Lower lobe of right lung (tissue), 2 donors: ENCODE measurements at places on chromosomes 13 and 19. TPM values are rescaled to one million over a fixed set of nuclear protein-coding genes. Genes with fewer than 3 reads are reported as not detected.

PGLYRP2 gene
- total RNA-seq = not detected

ZNF222 gene
- 3.1 TPM for total RNA-seq

RFPL4A gene
- total RNA-seq = not detected

PRRG2 gene
- total RNA-seq = 7.6 TPM

DNA sequence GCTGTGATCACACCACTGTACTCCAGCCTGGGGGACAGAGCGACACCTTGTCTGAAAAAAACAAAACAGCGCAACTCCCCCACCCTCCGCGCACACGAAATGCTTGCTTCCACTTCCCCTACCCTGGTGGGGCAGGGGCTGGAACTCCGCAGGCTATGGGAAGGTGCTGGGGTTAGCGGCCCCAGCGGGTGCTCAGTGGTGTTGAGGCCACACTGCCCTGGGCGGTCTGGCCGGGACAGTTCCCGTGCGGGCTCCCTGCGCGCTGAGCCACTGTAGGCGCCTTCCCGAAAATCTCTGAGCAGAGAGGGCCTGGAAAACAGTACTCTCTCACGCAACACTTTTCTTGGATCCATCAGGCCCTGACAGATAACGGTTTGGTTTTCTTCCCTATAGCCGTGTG, 1.1 kb upstream of the WTIP start:
- peaks cover 11% of the 10 kb centered on the region for H3K27me3 ChIP-seq
- no peak overlapping the region for H3K4me3 ChIP-seq
- peak overlapping the region; percentile 86 for H3K27ac ChIP-seq
- no peak for DNase-seq

METTL21C gene
- total RNA-seq = not detected

LIM2 gene
- total RNA-seq = not detected

DCT gene
- 0.18 TPM for total RNA-seq

GRCh38 chr13:50529154-50529882, 314.2 kb downstream of the DLEU7 start:
- peak overlapping the region; percentile 1 for H3K4me3 ChIP-seq
- H3K27ac ChIP-seq = peak overlapping the region; percentile 27
- peak; percentile 88 for DNase-seq
- no peaks in the 10 kb centered on the region for H3K36me3 ChIP-seq
- H3K27me3 ChIP-seq = no peaks in the 10 kb centered on the region

FLT1 gene
- total RNA-seq = 41.9 TPM

SPATA13 gene
- 44.2 TPM for total RNA-seq

DNA sequence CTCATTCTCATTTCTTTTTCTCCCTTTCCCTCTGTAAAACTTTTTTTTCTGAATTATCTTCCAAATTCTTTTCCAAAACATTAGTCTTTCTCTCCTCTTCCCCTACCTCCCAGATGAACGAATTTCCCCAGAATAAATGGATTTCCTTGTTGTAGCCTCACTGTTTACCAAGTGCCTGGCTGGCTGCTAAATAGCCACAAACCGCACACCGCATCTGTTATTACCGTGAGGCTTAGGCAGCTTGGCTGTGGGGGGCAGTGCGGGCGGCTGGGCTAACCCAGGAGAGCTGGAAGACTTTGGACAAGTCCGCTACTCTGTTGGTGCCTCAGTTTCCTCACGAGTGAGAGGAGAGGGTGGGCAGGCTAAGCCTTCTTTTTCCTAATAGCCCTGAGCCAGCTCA, 10.7 kb downstream of the IL17D start:
- H3K36me3 ChIP-seq = no peaks in the 10 kb centered on the region
- H3K4me1 ChIP-seq = peaks cover 4% of the 10 kb centered on the region
- H3K4me3 ChIP-seq = no peak overlapping the region
- no peak for DNase-seq
- H3K27ac ChIP-seq = no peak overlapping the region

DNA sequence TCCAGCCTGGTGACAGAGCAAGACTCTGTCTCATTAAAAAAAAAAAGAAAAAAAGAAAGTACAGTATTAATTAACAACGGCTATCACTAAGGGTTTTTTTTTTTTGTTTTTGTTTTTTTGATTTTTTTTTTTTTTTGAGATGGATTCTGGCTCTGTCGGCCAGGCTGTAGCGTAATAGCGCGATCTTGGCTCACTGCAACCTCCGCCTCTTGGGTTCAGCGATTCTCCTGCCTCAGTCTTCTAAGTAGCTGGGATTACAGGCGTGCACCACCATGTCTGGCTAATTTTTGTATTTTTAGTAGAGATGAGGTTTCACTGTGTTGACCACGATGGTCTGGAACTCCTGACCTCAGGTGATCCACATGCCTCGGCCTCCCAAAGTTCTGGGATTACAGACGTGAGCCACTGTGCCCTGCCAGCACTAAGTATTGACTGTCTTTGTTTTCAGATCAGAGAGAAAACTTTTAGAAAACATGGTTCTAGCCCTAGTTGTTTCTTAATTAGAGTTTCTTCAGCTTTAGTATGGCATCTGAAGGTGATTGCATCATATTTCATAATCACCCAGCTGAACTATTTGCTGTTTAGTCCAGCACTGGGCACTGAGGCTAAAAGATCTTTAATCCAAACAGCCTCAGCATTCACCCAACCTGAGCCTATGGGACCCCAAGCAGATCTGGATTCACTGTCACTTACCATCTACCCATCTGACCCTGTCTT, 2.7 kb upstream of the GATAD2A start:
- H3K27me3 ChIP-seq = no peaks in the 10 kb centered on the region
- H3K27ac ChIP-seq = peak overlapping the region; percentile 56
- H3K36me3 ChIP-seq = no peaks in the 10 kb centered on the region

LIG4 gene
- total RNA-seq = 10.4 TPM

DNA sequence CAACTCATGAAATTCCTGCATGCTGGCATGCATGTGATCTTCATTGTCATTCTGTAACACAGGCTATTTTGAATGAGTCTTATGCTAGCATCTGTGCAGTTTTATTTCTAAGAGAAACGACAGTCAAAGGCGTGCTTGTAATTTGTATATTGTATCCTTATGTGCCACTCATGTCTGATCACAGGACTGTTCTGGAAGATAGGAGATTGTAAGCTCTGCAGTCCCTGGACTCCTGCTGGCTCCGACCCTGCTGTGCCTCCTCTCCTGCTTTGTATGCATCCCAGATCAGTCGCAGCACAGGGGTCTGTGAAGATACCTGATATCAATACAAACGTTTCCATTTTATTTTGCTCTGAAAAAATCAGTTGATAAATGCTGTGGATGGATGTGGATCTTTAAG, 653.1 kb downstream of the LIG4 start:
- H3K4me1 ChIP-seq = no peaks in the 10 kb centered on the region
- H3K27me3 ChIP-seq = no peaks in the 10 kb centered on the region
- DNase-seq = no peak
- no peak overlapping the region for H3K27ac ChIP-seq

KANK3 gene
- 49.0 TPM for total RNA-seq

ODAD3 gene
- 4.3 TPM for total RNA-seq

- no peaks in the 10 kb centered on the region for H3K4me1 ChIP-seq
- H3K36me3 ChIP-seq = no peaks in the 10 kb centered on the region
- H3K27ac ChIP-seq = no peak overlapping the region
Observed at GRCh38 chr13:102688306-102688973, 6.4 kb downstream of the METTL21C start.

CGB2 gene
- total RNA-seq = not detected

DNA sequence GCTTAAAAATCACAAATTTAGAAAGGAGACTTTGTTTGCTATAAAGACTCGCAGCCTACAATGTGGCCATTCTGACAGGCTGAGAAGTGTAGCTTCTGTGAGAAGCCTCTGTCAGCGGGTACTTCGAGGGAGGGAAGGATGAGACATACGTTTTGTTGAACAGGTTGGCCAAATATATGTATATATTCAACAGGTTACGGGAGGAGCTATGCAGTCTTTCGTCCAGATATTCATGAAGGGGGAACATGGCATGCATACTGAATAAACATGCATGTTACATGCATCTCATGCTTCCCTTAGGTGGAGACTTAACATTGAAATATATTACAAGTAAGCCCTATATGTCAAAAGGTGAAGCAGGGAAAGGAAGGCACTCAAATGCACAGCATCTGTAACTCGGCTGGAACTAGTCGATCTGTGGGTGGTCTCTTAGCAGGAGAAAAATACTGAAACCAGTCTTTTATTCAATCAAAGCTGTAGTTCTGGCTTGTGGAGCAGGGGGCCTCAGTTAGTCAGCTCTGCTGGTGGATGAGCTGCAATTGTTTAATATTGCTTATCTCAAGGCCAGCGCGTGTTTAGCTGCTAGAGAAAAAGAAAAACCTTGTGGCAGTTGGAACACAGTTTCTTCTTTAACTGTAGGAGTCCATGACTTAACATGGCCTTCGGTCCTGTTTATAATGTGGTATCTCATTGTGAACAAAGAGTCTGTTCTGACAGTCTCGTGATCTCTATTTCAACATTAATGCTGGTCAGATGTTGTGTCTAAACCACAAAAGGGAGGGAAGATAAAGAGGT, 94.3 kb downstream of the FAM216B start:
- no peak overlapping the region for H3K4me3 ChIP-seq
- H3K4me1 ChIP-seq = peaks cover 6% of the 10 kb centered on the region
- DNase-seq = no peak
- no peaks in the 10 kb centered on the region for H3K27me3 ChIP-seq
- no peaks in the 10 kb centered on the region for H3K36me3 ChIP-seq

GRCh38 chr19:28065026-28065425, 1147.9 kb downstream of the UQCRFS1 start:
- no peak overlapping the region for H3K4me3 ChIP-seq
- no peaks in the 10 kb centered on the region for H3K27me3 ChIP-seq
- H3K36me3 ChIP-seq = no peaks in the 10 kb centered on the region
- no peak for DNase-seq
- H3K27ac ChIP-seq = no peak overlapping the region

GJB2 gene
- 0.77 TPM for total RNA-seq

GRCh38 chr19:6070720-6071485, 39.4 kb downstream of the RFX2 start:
- no peaks in the 10 kb centered on the region for H3K36me3 ChIP-seq
- DNase-seq = no peak
- peak overlapping the region; percentile 61 for H3K27ac ChIP-seq

APOE gene
- total RNA-seq = 447 TPM

GRCh38 chr13:102726430-102726829, 31.6 kb upstream of the METTL21C start:
- no peak overlapping the region for H3K4me3 ChIP-seq
- DNase-seq = no peak
- H3K27ac ChIP-seq = no peak overlapping the region
- peaks cover 9% of the 10 kb centered on the region for H3K4me1 ChIP-seq

FGF21 gene
- not detected for total RNA-seq

WASF3 gene
- 15.4 TPM for total RNA-seq

- peaks cover 64% of the 10 kb centered on the region for H3K4me1 ChIP-seq
- no peaks in the 10 kb centered on the region for H3K27me3 ChIP-seq
Observed at GRCh38 chr19:39155114-39155700, 29.6 kb downstream of the PAK4 start.

DNA sequence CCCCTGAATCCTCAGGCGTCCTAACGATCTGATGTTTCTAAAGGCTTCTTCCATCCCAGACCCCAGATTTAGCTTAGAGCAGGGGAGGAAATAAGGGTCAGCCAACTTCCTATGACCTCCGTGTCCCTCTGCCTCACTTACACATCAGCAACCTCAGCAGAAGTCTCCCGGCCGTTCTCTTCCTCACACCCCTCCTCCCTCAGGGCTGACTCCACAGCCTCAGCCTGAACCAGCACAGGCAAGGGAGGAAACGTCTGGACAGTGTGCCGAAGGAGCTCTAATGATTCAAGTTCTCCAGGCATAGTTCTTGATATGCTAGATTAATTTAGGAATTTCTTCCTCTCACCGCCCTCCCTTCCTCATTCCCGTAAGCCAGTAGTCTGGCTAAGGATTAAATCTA, 121.4 kb downstream of the NUFIP1 start:
- H3K27me3 ChIP-seq = no peaks in the 10 kb centered on the region
- DNase-seq = no peak
- H3K36me3 ChIP-seq = no peaks in the 10 kb centered on the region
- no peak overlapping the region for H3K27ac ChIP-seq

DNA sequence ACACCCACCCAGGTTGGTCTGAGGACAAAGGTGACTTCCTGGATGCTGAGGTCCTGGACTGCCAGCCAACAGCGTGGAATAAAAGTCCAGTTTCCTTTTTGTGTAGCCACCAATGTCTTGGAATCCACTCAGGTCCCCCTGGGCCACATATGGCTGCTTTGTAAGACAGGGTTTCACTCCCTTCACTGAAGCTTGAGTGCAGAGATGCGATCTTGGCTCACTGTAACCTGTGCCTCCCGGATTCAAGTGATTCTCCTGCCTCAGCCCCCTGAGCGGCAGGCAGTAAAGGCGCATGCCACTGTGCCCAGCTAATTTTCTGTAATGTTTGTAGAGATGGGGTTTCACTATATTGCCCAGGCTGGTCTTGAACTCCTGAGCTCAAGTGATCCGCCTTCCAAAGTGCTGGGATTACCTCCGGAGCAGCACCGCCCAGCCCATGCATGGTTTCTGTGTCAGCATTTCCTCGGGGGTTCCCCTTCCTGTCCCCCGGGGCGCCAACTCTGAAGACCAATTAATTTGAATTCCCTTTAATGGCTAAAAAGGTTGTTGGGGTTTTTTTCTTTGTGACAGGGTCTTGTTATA, 17.5 kb downstream of the KANK2 start:
- DNase-seq = no peak
- peaks cover 73% of the 10 kb centered on the region for H3K36me3 ChIP-seq
- no peaks in the 10 kb centered on the region for H3K27me3 ChIP-seq
- peaks cover 19% of the 10 kb centered on the region for H3K4me1 ChIP-seq

ZNF154 gene
- 2.5 TPM for total RNA-seq

DNA sequence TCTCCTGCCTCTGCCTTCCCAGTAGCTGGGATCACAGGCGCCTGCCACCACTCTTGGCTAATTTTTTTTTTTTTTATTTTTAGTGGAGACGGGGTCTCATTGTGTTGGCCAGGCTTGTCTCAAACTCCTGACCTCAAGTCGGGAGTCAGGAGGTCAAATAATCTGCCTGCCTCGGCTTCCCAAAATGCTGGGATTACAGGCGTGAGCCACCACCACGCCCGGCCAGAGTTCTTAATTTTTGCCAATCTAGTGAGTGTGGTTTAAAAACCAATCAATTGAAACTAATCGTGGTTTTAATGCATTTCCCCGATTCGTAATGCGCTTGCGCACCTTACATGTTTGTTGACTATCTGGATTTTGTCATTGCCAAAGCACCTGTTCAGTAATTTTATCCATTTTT, 37.0 kb downstream of the SKA3 start:
- DNase-seq = no peak
- peaks cover 20% of the 10 kb centered on the region for H3K36me3 ChIP-seq
- H3K4me3 ChIP-seq = peak overlapping the region; percentile 77
- H3K4me1 ChIP-seq = peaks cover 31% of the 10 kb centered on the region
- H3K27ac ChIP-seq = peak overlapping the region; percentile 92
- no peaks in the 10 kb centered on the region for H3K27me3 ChIP-seq

GRCh38 chr13:46554951-46555350, 2.0 kb downstream of the LRCH1 start:
- H3K4me3 ChIP-seq = peak overlapping the region; percentile 97
- H3K27me3 ChIP-seq = no peaks in the 10 kb centered on the region
- H3K27ac ChIP-seq = peak overlapping the region; percentile 87
- peaks cover 37% of the 10 kb centered on the region for H3K4me1 ChIP-seq

TMPRSS9 gene
- total RNA-seq = not detected

TNNI3 gene
- 2.3 TPM for total RNA-seq
